ENCODE measurements at places on chromosomes 4 and X. TPM values are rescaled to one million over a fixed set of nuclear protein-coding genes. Genes with fewer than 3 reads are reported as not detected.

PPP1R2C gene
- total RNA-seq, result not detected

GAGE2A gene
- 0.56 TPM for total RNA-seq

COX7B2 gene
- total RNA-seq, result not detected

FAM9C gene
- not detected for total RNA-seq

NPY1R gene
- total RNA-seq, result not detected

RASSF6 gene
- 0.62 TPM for total RNA-seq

ARHGAP36 gene
- total RNA-seq, result not detected

CYLC1 gene
- total RNA-seq, result not detected

Data from GM12878 (cell line).